Astrocyte of the cerebellum (primary cell): ENCODE measurements at places on chromosomes 3 and 15.

- DNase-seq: no peak
Observed at GRCh38 chr3:156376199-156376598, 178.7 kb downstream of the SSR3 start.

DNA sequence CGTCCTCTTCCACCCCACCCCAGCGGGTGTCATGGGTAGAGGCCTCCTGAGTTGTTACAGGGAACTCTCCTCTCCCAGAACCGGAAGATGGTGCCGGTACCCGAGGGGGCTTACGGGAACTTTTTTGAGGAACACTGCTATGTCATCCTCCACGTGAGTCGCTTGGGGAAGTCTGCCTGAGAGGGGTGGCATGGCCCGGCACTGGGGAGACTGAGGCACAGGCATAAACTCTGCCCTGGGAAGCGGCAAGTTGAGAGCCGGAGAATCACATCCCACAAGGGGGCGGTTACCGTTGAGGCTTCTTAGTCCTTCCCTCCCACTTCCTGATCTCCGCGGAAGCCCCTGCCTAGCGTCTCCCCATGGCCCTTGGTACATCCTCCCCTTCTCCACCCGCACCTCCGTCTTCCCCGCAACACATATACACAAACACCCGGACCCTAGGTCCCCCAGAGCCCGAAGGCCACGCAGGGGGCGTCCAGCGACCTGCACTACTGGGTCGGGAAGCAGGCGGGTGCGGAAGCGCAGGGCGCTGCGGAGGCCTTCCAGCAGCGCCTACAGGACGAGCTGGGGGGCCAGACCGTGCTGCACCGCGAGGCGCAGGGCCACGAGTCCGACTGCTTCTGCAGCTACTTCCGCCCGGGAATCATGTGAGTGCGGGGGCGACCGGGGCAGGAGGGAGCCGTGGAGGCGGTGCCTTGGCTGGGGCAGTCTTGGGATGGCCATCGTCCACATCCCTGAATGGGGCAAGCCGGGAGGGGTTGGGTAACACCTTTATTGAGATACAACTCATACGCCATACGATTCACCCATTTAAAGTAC lies 3.4 kb downstream of the VILL start:
- DNase-seq: no peak

- no peak for DNase-seq
Observed at GRCh38 chr3:46470831-46471230, 6.1 kb upstream of the LTF start.

GRCh38 chr3:193418576-193419373 lies 40.2 kb upstream of the ATP13A5 start:
- no peak for DNase-seq

- no peak for DNase-seq
Observed at GRCh38 chr3:23971684-23972083, 26.6 kb downstream of the NR1D2 start.

DNA sequence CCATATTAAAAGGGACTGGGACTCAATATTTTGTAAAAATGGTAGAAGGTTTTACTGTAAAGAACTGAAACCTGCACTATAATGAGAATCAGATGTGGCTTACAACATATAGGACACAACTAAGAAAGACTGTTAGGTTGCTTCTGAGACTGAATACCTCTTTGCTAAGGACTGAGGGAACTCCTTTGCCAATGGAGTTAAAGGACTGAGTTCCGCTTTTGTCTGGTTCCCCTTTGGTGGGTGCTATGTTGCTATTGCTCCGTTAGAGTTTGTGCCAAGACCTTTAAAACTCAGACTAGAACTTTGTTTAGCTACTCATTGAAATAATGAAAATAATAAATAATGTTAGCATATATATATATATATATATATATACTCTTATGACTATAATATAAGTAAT lies 147.8 kb upstream of the KCNMB2 start:
- DNase-seq: no peak

- DNase-seq: no peak
Observed at GRCh38 chr3:124634210-124635168, 95.8 kb upstream of the UMPS start.

DNA sequence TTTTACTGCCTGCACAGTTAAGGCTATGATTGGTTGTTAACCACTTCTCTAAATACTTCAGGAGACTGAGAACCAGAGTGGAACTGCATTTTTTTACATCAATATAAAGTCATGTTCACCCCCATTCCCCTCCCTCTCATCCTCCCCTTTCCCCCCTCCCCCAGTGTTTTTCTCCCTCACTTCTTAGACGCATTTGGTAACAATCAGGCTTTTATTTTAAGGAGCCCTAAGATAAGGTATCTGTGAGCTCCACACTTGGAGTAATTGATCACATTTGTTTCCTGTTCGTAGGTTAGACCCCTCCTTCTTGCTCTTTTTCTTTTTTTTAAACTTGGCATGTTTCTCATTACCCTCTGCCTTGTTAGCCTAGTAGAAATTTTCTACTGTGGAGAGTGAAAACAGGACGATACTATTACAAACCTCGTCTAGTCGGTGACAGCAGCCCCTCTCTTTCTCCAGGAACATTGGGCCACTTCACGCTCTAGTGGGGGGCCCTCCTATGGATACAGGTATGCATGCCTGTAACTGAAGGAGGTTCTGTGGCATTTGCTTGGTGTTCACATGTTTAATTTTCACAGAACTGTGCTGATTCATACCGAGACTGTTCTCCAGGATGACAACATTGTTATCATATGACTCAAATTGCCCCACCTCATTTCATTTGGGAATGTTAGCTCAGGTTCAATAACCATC lies 314.4 kb downstream of the MECOM start:
- DNase-seq: peak; percentile 9

DNA sequence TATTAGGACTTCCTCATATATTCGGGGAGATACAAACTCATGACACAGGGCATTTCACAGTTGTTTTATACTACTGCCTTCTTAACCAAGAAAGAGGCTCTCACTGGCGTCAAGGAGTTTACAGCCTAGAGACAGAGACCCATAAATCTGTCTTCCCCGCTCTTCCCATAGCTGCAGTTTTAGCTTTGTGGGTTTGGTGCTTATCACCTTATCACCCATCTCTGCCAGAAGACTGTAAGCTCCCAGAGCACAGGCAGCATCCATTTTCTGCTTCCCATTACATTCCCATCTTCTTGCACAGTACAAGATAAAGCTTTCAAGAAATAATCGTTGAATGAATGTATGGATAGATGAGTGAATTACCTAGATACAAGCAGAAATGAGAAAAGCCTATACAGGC lies 144.3 kb downstream of the TNIK start:
- no peak for DNase-seq

- DNase-seq: no peak
Observed at GRCh38 chr3:175941352-175941751, 1082.2 kb downstream of the NAALADL2 start.

DNA sequence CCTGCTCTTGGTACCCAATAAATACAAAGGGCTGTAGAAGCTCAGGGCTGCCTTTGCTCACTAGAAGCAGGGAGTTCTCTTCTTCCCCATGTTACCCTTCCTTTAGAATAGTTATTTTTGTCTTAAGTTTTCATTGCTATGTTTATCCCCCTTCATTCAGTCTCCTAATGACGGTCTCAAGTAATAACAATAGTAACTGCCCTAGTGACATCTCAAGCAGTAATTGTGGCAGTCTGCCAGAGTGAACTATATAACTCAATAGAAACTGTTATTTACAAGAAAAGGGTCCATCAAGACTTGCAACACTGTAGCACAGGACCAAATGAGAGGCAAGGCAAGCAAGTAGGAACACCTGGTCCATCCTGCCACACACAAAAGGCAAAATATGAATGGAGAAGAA lies 32.5 kb upstream of the SIN3A start:
- DNase-seq: no peak

DNA sequence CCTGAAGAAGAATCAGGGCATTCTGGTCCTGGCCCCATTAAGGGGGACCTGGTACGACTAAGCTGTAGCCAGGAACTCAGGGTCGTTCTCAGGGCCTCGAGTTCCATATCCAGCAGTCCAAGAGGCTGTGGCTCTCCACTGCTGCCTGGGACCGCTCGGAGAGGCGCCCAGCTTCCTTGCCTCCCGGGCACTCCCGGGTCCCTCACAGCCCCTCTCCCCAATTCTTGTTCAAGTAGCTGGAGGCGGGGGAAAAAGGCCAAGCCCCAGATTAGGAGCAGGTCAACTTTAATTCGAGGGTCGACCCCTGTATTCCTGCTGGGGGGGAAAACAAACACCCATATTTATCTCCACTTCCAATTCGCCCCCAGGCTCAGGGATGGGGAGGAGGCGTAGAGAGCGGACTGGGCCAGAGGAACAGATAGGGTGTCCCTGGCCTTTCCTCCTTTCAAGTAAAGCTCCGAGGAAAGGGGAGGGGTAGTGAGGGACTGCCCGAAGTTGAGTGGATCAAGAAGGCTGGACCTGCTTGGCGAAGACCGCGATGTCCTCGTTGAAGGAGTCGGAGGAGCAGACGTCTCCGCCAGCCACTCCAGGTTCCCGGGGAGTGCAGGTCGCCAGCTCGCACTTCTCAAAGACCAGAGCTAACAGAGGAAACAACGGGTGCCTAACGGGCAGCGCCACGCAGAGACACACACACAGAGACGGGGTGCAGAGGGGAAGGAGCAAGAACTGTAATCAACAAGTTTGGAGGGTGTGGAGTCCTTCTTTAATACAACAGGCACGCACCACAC lies 4.4 kb downstream of the MEIS2 start:
- no peak for DNase-seq
